CD4-positive, CD25-positive, alpha-beta regulatory T cell (primary cell): ENCODE measurements at places on chromosomes 16 and 17. TPM values are rescaled to one million over a fixed set of nuclear protein-coding genes. Genes with fewer than 3 reads are reported as not detected.

HOXB4 gene
- 2.9 TPM for total RNA-seq

AANAT gene
- not detected for total RNA-seq

CBX8 gene
- 3.4 TPM for total RNA-seq

NAA38 gene
- 23.6 TPM for total RNA-seq

LGALS9B gene
- not detected for total RNA-seq

NTN1 gene
- not detected for total RNA-seq

TLCD2 gene
- total RNA-seq = 0.35 TPM

CCL11 gene
- total RNA-seq = not detected

LCAT gene
- total RNA-seq = 11.0 TPM

CNTNAP1 gene
- total RNA-seq = 54.9 TPM

CLEC10A gene
- total RNA-seq = not detected

CYLD gene
- 425 TPM for total RNA-seq

CHRNE gene
- total RNA-seq = 3.8 TPM

EFCAB13 gene
- 5.7 TPM for total RNA-seq

KRT33A gene
- not detected for total RNA-seq
